Epithelial cell of prostate (primary cell): ENCODE measurements at places on chromosomes 5 and 9.

DNA sequence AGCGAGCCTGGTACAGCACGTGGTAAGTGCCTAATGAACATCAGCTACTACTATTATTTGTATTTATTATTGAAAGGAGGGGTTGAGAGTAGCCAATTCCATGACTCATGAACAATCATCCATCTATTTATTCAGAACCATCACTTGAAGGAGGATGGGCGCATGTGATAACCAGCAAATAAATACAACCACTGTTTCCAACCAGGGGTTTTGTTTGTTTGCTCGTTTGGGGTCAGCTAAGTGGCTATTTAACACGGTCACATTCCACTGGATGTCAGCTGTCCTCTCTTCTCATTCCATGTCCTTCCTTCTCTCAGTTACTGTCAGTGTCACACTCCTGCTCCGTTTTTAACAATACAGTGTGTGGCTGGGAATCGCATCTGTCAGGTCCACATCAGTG is 8.6 kb downstream of the RAPGEF1 start:
- DNase-seq: no peak

GRCh38 chr9:75233011-75233410 is 144.7 kb downstream of the OSTF1 start:
- DNase-seq: no peak

- DNase-seq: no peak
Measured at GRCh38 chr5:137923856-137924255, 34.6 kb downstream of the PKD2L2 start.

DNA sequence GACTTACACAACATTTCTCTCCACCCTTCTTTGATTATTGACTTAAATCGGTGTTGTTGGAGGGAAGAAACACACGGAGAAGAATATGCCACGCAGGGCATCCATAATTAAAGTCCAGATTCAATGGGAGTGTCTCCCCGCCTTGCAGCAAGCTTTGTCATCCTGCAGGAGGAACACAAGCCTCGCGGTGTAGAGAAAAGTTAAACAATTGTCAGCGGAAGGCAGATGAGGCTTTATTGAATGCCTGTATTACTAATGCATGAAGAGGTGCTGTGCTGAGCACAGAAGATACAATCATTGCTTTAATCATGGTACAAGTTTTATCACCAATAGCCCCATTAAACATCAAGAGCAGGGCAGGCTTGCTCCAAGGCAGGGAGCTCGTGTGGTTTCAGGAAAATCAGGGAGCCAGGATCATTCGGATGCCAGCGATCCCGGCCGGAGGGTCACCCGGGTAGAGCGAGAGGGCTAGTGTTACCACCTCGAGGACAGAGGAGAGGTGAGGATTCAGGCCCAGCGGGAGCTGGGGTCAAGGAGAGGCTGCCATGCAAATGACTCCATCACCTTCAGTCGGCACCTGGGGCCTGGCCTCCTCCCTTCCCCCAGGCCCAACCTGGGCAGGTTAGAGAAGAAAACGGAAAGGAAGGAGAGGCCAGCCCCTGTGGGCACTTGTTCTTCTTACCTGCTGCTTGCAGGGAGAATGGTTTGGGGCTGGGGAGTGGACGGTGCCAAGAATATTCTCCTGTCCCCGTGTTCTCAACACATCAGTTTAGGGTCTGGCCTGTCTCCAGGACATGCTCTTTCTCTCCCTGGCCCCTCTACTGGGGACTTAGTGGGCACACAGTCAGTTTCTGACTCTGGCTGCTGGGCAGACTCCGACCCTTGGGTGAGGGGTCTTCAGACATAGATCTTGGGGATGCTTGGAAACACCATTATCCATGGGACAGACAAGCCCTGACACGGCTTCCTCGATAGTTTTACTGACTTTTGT is 289.5 kb downstream of the IRX2 start:
- DNase-seq: no peak

DNA sequence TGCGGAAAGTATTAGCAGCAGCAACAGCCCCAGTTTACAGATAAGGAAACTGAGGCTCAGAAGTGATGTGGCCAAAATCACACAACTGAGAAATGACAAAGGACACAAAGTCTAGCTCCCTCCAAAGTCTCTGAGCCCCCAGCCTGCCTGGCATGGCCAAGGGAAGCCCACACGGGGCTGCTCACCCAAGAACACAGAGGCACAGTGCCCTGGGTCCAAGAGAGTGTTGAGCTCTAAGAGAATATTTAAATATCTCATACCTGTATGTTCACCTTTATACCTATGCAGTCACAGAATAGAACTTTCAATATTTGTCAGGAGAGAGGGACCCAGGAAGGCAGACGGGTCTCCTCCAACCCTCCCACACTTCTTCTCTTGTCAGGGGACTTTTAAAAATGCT is 16.6 kb downstream of the VAV2 start:
- no peak for DNase-seq

- DNase-seq: no peak
Measured at GRCh38 chr9:128787659-128788058, 606 bp downstream of the TBC1D13 start.
